ENCODE measurements at places on chromosomes 11 and 22.

DNA sequence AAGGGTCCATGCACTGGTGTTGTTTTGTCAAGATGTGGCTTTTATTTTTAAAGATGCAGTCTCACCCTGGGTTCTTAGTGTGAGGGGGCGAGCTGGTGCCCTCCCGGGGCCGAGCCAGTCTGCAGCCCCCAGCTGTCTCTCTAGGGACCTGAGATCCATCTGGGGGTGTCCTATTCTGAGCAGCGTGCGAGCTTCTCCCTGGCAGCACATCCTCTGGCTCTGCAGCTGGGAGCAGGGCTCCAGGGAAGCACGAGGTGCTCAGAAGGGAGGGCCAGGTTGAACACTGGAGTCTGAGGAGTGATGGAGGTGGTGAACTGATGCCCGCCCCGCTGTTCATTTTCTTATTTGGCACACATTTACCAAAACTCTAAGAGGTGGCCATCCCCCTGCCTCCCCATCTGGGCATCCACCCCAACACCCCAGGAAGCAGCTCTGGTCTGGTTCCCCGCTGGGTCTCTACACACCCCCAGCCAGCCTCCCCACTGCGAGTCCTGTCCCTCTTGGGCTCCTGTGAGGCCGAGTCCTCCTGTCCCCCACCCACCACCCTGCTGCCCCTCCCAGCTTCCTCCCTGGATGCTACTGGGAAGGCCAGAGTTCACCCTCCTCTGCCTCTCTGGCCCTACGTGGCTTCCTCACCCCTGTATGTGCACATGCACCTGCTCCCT lies 956.4 kb downstream of the BRD1 start:
- no peak for DNase-seq

GRCh38 chr22:19359554-19360299 lies 68.2 kb upstream of the CLTCL1 start:
- DNase-seq: no peak

- DNase-seq: no peak
These were observed 2.6 kb upstream of the SLC7A4 start for GRCh38 chr22:21034989-21035388.

GRCh38 chr11:132466983-132467382 lies 1065.3 kb downstream of the OPCML start:
- no peak for DNase-seq

GRCh38 chr11:86930957-86931547 lies 24.1 kb downstream of the FZD4 start:
- DNase-seq: no peak

- no peak for DNase-seq
These were observed 106.3 kb downstream of the KCNQ1 start for GRCh38 chr11:2551131-2551530.

- no peak for DNase-seq
These were observed 36.1 kb downstream of the AMBRA1 start for GRCh38 chr11:46557684-46558151.

DNA sequence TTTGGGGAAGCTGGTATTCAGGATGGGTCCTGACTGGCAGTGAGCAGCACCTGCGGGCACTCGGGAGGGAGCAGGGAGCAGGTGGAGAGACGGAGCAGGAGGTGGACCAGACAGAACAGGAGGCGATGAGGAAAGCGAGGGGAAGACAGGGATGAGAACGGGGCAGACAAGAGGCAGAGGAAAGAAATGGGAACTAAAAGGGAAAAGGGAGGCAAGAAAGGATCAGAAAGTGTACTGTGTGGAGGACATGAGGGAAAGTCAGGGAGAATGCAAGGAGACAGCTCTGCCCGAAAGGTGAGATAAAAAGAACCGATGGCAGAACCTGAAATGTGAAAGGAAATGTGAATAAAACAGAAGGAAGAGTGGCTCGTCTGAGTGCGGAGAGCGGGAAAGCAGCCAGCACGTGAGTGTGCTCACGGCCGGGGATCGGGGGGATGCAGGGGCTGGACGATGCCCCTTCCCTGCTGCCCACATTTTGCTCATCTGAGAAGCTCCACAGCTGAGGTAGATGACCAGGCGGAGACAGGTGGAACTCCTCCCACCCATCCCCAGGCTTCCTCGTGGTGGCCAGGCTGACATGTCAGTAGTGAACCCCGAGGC lies 494.4 kb upstream of the B3GAT1 start:
- no peak for DNase-seq

DNA sequence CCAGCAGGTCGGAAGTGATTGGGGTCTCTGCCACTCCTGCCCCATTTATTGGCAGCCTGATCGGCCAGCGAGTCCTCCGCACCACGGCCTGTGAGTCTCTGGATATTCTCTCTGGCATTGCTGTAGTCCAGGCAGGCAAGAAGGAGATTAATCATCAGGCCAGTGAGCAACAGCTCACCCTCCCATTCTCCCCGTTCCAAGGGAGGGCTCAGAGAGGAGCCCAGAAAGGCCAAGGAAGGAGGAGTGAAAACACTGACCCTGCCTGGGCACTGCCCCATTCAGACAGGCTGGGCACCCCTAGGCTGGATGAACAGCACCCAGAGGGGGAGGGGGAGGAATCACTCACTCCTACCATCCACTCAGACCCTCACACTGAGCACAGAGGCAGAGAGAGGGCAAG lies 3.1 kb downstream of the SAA2 start:
- DNase-seq: no peak

- DNase-seq: no peak
These were observed 34.9 kb downstream of the PRDM11 start for GRCh38 chr11:45181193-45181888.

- no peak for DNase-seq
These were observed 327.1 kb downstream of the FAM181B start for GRCh38 chr11:82406611-82407010.

DNA sequence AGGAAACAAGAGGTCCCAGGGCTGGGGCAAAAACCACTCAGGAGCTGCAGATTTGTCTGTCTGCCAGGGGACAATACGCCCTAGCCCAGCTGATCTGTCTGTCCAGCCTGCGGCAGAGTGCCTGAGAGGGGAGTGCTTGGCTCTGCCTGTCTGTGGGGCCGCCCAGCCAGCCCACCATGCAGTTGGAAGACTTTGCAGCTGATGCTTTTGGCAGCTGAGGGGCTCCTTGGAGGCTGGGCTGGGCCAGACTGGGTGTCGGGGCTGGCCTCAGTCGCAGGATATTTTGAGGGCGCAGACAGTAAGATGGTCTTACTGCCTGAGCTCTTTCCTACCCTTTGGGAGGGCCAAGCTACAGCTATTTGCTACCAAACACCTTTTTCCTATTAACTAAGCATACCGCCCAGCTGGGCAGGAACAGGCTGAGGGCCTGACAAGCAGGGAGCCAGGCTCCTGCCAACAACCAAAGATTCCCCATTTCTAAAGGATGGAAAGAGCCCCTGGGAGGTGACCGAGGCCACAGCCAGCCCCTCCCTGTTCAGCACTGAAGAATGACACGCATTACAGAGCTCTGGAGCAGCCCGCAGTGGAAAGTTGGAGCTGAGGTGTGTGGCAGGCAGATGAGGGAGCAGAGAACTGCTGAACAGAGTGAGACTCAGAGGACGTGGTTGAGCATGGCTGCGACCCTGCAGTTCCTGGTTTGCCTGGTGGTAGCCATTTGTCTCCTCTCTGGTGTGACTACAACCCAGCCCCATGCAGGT lies at the start of gene FAM180B:
Gene FAM180B, plus strand, starts transcription at position 581 of the 758 bp plus-strand sequence. Its CDS starts 91 bp downstream, at position 672.
- no peak for DNase-seq

- DNase-seq: no peak
These were observed 32.8 kb downstream of the FAM227A start for GRCh38 chr22:38623351-38623750.

GRCh38 chr11:3732671-3733436 lies 61.7 kb upstream of the CHRNA10 start:
- DNase-seq: no peak

- DNase-seq: no peak
These were observed 168.6 kb downstream of the CTTN start for GRCh38 chr11:70566768-70567530.

DNA sequence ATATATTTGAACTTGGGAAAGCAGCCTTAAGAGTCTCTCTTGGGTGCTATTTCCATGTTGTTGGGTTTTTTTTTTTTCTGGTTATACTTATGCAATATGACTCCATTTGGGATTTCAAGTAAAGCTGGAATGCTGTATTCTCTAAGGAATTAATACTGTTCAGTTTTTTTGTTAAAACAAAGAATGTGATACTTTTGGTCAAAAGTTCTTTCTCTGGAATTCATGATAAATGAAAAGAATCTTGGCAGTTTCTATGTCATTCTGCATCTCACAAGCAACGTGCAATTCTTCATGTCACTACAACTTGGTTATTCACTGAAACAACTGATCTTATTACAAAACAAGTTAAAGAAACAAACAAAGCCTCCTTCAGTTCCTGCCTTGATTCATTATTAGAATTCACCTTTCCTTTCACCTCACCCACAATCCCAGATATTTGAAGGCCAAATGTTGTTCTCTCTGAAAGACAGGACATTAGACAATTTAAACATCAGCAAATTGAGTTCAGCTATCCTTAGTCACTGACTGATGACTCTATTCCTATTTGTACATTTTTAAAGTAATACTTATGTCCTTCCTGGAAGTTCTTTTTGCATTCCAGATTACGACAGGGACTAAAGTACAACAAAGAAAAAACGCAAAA lies 176.2 kb downstream of the SBF2 start:
- DNase-seq: no peak

GRCh38 chr11:93807980-93808379 lies 23.9 kb downstream of the MED17 start:
- DNase-seq: no peak

DNA sequence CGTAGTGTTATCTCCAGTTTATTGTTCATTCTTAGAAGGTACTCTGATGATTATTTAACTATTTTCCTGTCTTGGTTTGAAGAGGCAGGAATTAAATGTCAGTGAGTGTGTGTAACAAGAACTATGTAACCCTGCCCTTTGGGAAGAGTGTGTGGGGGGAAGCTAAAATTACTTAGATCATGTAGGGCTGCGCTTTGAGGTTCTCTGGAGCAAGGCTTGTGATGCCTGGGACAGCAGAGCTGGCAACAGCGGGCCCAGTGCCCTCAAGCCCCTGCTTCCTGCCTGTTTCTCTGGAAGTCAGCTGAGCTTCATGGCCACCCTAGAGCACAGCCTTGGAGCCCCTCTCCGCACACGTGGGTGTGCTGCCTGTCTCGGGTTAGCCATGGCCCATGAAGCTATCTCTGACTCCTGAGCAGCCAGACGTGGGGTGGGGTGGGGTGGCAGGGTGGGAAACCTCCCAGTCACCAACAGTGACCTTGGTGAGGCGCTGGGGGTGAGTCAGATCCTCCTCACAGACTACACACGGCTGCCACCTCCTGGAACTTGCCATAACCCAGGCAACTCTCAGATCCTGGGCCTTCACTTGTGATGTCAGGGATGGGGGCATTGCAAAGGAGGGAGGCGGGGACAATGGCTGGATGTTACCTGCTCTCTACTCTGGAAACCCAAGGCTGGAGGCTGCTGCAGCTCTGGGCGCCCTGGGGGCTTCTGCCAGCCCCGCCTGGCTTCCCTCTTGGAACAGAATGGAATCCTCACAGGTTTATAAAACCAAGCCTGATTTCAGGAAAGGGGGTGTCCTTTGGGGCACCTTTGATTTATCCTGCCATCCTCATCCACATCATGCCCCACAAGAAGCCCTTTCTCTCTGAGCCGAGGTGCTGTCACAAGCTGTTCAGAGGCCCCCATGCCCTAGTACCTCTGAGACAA lies 88.6 kb downstream of the SNX19 start:
- no peak for DNase-seq

DNA sequence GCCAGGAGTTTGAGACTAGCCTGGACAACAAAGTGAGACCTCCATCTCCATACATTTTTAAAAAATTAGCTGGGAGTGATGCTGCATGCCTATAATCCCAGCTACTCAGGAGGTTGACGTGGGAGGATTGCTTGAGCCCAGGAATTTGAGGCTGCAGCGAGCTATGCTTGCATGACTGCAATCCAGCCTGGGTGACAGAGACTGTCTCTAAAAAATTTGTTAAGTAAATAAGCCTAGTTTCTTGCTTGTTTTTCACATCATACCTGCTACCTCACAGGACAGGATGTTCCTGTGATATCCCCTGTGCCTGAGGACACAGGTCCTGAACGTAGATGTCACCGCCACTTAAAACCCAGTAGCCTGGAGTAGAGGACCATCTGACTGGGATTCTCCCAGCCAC lies 348.6 kb downstream of the MN1 start:
- no peak for DNase-seq

DNA sequence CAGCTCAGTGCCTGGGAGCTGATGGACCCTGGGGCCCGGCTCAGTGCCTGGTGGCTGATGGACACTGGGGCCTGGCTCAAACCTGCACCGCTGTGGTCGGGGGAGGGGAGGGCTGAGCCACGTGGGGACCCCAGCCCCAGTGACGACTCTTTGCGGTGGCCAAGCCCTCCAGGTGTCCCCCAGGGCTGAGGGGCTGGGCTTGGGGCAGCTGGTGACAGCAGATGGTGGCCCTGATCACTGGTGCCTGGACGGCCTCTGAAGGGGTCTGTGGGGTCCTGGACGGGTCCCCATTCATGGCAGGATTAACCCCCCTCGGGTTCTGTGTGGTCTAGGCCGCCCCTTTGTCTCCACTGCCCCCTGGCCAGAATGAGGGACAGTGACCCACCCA lies 3.4 kb upstream of the MUC5B start:
- DNase-seq: no peak

DNA sequence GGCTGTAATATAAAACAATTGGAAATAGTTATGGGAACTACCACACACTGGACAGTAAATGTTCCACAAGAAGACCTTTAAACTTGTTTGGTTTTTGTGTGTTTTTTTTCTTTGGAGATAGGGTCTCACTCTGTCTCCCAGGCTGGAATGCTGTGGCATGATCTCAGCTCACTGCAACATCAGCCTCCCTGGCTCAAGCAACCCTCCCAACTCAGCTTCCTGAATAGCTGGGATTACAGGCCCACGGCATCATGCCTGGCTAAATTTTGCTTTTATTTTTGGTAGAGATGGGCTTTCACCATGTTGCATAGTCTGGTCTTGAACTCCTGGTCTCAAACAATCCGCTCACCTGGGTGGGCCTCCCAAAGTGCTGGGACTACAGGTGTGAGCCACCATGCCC lies 121.0 kb downstream of the MPPED2 start:
- no peak for DNase-seq

- no peak for DNase-seq
These were observed 3.4 kb upstream of the FADS1 start for GRCh38 chr11:61820174-61820573.

DNA sequence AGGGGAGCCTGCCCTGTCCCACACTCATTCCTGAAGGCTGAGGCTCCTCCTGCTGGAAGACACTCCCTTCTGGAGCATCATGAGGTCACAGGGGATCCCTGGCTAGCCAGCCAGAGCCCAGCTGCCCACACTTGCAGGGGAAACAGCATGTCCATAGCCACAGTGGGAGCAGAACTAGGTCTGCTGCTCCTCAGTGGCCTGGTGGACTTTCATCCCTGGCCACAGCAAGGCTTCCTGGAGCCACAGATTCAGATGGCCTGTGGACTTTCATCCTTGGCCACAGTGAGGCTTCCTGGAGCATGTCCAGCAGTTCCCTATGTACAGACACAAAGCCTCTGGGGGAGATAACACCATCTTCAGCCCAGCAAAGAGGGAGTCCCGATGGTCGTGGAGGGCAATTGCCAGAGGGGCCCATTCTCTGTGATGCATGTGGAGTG lies 5.9 kb upstream of the APOL6 start:
- no peak for DNase-seq

- no peak for DNase-seq
These were observed 9.8 kb downstream of the OR51F2 start for GRCh38 chr11:4830909-4831308.

GRCh38 chr11:13760115-13760514 lies 91.6 kb downstream of the FAR1 start:
- DNase-seq: no peak

- no peak for DNase-seq
These were observed 749 bp downstream of the VWA5A start for GRCh38 chr11:124115782-124116616.

Data from activated CD8-positive, alpha-beta memory T cell treated with anti-CD3 and anti-CD28 coated beads for 4 hours (primary cell).